ENCODE measurements at places on chromosomes 2 and 18.

- DNase-seq, result no peak
These were observed 209.6 kb upstream of the HNRNPA3 start for GRCh38 chr2:177002983-177003382.

- no peak for DNase-seq
These were observed 17.4 kb upstream of the IHH start for GRCh38 chr2:219078126-219078525.

DNA sequence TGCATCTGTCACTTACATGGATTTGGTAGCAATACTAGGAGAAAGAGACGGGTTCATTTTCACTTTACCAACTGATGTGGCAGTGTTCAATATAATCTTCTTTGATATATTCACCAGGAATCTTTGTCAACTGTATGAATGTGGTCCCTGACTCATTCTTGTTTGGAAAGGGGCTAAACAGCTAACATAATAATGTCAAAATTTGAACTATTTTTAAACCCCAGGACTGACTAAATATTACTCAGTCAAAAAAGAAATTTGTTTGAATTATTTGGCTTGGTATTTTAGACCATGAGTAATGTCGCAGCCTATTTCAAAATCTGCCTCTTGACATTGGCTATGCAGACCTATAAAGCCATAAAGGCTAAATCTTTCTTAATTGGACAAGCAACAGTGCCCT, 413.7 kb upstream of the RGPD4 start:
- no peak for DNase-seq

GRCh38 chr2:107740300-107740699, 86.4 kb upstream of the RGPD4 start:
- DNase-seq, result no peak

DNA sequence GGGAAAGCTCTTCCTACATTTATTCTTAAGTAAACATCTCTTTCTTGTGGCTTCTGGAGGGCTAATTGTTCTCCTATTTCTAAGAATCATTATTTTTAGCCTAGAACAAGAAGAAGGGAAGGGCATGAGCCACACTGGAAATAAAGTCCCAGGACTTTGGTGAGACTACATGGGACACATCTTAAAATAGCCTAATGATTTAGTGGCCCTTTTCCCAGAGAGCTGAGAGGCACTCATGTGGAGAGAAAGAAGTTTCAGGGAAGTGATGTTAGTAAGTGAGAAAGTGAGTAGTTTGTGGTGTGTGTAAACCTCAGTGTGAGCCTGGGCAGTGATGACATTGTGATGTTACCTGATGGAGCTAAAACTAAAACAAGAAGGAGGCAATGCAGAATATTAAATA, 14.6 kb downstream of the ITGA4 start:
- DNase-seq, result no peak

DNA sequence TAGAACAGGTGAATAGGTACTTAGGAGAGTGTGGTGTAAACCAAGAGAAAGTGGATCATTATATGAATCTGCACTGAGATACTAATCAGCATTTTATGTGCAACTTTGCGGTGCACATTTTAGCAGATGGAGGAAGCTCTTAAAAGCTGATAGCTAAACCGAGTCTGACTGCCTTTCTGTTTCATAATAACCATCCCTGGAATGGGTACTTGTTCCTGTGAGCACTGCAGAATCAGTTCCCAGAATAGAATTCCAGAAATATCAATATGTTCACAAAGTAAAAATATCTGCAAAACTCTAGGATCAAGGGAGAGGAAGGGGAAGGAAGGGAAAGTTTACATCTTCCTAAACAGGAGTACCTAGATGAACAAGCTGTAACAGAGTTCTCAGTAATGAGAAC, 432.2 kb upstream of the HNRNPA3 start:
- DNase-seq, result no peak

GRCh38 chr2:16128746-16129610, 188.6 kb downstream of the MYCN start:
- no peak for DNase-seq

GRCh38 chr2:157257312-157258252, at the start of gene GALNT5:
Gene GALNT5 (plus strand): TSS chr2:157257705. CDS start chr2:157258083, 378 bp downstream.
- DNase-seq, result peak; percentile 17

- DNase-seq, result no peak
These were observed 385.1 kb downstream of the RAD51AP2 start for GRCh38 chr2:17133052-17133671.

- no peak for DNase-seq
These were observed 84.9 kb downstream of the SCN1A start for GRCh38 chr2:166042768-166043390.

- DNase-seq, result no peak
These were observed 140.9 kb downstream of the DTNB start for GRCh38 chr2:25532521-25532920.

GRCh38 chr2:162002623-162003235, 71.3 kb downstream of the DPP4 start:
- no peak for DNase-seq

DNA sequence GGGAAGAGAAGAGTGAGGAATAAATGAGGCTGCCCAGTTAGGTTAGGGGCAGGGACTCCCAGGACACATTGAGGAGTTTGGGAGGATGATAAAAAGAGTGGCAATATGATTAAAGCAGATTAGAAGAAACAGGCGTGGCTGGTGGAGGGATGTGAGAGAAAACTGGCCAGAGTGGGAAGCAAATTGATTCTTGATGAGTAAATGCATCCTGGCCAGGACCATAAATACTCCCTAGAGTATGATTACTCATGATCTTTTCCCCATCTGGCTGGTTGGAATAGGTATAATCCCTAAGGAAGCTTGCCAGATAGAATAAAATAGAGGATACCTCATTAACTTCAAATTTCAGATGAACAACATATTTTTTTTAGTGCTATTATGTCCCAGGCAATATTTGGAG, 21.5 kb upstream of the DAW1 start:
- DNase-seq, result peak; percentile 16

GRCh38 chr2:70648961-70649360, 95.3 kb upstream of the TGFA start:
- DNase-seq, result no peak

DNA sequence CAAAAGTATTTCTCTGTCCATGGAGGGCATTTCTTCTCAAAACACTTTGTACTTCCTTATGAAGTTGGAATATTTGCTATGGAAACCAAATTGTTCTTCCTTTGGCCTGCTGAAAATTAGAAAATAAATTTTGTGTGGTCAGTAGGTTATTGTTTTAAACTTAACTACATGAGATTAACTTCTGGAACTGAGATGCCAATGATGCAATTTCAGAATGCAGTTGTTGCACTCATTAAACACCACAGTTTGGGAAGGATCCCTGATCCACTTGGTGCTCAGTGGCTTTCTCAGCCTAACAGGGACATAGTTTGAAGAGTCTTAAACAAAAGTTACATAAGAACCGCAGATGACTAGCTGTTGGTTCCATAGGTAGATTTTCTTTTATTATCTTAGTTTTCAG, 23.3 kb upstream of the IL1R1 start:
- no peak for DNase-seq

DNA sequence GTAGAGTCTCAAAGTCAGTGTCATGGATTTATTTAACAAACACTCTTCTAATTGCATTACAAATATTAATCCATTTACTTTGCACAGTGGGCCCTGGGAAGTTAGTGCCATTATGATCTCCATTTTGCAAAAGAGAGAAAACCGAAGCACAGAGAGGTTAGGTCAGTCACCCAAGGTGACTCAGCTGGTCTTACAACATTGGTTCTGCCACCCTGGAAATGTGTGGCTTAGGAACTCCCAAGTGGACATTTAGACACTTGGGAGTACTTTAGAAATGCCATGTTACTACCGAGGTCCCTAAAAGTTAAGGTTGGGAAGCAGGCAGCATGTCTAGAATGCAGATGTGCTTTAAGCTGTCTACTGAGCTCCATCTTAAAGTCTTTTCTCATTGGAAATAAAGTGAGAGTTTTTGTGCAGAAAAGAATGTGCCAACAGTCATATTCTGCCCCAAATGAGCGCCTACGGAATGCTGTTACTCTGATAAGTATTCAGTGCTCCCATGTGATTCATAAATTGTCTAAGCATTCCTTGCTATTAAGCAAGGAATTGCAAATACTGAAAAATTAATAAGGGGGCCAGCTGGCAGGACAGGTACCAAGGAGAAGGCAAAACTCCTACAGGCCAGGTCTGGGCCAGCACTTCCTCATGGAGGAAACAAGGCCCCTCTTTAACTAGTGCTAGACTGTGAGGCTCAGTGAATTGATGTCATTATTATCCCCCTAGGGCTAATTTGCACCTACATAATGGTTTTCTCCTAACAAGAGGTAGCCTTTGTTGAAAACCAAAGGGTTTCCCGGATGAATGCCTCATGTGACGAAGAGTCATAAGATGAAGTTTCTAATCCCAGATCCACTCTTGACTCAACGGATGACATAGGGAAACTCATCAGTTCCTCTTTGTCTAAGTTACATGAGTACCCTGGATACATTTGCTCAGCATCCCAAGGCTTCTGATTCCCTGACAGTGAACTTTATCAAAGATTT, 16.3 kb downstream of the NRP2 start:
- no peak for DNase-seq

DNA sequence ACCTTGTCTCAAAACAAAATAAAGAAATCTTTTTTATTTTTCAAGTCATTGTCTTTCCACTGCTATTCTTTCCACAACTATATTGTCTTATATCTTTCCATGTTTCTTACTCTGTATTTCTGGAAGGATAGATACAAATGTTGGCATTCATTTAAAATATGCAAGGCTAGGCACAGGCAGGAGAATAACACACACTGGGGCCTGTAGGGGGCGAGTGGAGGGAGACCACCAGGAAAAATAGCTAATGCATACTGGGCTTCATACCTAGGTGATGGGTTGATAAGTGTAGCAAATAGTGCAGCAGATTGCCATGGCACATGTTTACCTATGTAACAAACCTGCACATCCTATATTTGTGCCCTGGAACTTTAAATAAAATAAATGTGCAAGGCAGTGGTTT, 9.6 kb downstream of the MRPL30 start:
- DNase-seq, result no peak

- DNase-seq, result no peak
These were observed 45.2 kb downstream of the ITGA6 start for GRCh38 chr2:172472446-172473033.

DNA sequence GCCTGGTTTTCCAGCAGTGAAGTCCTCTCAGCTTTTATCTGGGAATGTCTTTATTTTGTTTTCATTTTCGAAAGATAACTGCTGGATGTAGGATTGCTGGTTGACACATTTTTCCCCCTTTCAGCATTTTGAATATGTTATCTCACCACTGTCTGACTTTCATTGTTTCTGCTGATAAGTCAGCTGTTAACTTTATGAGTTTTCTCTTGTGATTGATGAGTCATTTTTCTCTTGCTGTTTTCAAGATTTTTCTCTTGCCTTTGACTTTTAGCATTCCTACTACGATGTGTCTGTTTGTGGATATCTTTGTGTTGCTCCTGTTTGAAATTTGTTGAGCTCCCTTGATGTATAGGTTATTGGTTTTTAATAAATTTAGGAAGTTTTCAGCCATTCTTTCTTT, 85.5 kb downstream of the AGPS start:
- DNase-seq, result no peak

DNA sequence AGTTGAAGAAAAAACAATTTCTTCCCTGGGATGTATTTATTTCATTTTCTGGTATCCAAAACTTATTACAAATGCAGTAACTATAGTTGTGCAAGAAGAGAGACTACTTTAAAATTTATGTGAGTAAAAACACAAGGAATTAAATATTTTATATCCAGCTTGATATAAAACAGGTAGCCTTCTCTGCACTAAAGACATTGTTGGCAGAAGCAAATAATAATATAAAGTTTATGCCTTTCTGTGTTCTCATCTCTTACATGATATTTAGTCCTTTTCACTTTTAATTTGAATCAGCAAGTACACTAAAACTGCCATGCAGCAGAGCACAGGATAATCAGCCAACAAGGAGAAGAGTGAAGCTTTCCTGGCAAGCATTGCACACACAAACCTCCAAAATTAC, 352.7 kb downstream of the ARL6IP6 start:
- no peak for DNase-seq

DNA sequence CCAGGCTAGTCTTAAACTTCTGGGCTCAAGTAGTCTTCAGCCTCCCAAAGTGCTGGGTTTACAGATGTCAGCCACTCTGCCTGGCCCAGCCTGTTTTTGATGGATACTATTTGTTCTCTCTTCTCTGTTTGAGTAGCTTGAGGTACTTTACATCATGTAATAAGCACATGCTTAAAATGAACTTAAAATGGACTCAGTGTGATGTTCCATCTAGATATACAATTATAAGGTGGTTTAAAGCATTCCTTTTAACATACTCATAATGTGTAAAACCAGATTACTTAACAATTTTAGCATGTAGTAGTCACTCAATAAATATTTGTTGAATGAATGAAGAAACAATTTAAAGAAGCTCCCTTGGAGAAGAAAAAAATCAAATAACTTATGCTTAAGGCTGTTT, 9.6 kb downstream of the PTPRM start:
- DNase-seq, result no peak

DNA sequence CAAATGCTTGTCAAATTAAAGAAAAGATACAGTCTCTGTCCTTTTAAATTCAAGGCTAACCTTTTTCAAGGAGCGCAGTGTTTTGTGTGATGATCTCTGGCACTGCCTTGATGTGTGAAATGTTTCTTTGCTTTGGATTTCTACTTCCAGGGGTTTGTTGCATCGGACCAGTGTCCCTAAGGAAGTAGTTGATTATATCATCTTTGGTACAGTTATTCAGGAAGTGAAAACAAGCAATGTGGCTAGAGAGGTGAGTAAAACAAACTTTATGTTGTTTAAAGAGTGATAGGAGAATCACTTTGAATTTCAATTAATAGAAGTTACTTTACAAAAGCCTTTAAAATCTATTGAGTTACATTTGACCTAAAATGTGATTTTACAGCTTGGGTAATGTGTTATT, 28.8 kb downstream of the HADHB start:
- no peak for DNase-seq

- DNase-seq, result no peak
These were observed 69.5 kb downstream of the EPAS1 start for GRCh38 chr2:46366668-46367052.

GRCh38 chr2:168916331-168916675, 15.2 kb downstream of the G6PC2 start:
- no peak for DNase-seq

DNA sequence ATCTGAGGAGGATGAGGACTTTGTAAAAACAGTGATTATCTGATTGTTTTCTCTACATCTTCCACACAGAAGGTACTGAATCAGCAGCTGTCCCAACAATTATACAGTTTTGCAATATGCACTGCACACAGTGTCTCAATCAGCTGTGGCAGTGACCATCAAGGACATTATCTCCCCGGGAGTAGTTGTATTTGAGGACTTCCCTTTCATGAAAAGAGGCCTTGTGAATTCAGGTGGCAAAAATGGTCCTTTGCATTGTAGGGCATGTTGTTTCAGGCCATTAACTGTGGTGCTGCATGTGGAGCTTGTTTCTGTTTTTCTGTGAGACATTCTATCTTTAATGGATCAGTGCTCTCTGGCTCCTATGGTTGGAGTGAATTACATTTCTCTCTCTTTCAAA, 779.4 kb upstream of the FSHR start:
- no peak for DNase-seq

DNA sequence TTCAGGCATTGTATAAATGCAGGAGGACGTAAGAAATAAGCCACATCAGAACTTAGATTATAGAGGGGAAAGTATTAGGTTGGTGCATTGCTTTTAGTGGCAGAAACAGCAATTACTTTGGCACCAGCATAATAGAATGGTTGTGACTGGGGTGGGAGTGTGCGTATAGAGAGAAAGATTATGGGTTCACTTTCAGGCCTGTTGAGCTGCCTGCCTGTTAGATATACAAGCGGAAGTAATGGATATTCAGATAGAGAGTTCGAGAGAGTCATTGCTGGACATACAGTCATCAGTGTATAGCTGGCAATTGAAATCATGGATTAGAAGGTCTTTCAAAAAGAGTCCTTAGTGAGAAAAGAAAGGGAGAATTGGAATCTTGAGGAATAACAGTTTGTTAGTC, 139.2 kb upstream of the MYO3B start:
- no peak for DNase-seq
